ENCODE measurements at places on chromosomes 2 and 18.
A peak's percentile ranks its signal among the peaks of the same experiment; 100 is the strongest.

DNA sequence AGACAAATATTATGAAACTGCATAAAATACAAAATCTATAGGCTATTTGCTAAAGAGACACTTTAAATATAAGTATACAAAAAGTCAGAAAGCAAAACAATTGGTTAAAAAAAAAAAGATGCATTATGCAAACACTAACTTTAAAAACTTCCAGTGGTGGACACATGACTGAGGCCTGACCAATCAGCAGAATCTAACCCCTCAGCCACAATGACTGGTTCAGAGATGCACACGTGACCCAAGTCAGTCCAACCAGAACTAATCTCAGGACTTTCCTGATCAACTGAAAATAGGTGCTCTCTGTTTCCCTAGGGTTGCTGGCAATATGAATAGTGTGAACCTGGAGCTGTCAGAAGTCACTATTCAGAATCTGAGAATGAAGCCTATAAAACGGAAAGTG is 22.7 kb downstream of the DNER start:
- no peak for DNase-seq

DNA sequence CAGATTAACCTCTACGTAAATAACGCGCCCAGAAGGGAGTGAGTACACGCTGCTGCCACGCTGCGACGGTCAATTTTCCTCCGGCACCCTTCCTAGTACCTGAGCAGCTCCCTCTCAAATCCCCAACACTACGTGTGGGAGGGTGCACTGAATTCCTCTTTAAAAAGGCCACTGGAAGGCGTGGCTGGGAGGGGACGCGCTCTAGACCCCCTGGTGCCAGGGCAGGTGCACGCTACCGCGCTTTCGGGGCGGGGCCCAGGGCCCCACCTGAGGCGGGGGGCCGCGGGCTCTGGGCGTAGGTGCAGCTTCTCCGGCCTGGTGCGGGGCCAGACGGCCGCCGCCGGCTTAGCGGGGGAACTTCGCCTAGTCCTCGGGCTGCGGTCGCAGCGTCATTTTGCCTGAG is 668 bp upstream of the ANKRD12 start:
- DNase-seq: no peak

- DNase-seq: no peak
Observed at GRCh38 chr2:106097038-106098000, 96.8 kb downstream of the UXS1 start.

DNA sequence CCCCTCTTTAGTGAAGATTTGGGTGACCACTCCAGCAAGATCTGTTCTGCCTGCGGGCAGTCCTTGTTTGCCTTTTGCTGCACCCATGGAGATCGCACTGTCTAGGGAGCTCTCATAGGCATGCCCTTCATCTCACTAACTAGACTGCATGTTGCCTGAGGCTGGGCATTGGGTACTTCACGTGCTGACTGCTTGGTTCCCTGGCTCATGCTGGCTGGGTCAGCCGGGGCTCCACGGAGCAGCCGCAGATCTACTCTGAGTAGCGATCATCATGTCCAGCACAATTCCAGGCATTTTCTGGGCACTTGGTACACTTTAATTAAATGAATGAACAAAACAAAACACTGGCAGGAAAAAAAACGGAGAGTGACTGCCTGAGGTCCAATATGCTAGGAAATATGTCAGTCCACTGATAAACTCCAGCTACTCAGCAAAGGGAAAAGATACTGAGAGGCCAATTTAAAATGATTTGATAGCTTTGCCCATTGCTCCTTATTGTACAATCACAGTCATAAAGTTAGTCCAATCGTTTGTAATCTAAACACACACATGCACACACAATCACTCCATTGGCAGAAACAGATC is 220.3 kb downstream of the C1D start:
- DNase-seq: no peak

GRCh38 chr18:54119524-54120019 is 104.9 kb downstream of the MBD2 start:
- no peak for DNase-seq

DNA sequence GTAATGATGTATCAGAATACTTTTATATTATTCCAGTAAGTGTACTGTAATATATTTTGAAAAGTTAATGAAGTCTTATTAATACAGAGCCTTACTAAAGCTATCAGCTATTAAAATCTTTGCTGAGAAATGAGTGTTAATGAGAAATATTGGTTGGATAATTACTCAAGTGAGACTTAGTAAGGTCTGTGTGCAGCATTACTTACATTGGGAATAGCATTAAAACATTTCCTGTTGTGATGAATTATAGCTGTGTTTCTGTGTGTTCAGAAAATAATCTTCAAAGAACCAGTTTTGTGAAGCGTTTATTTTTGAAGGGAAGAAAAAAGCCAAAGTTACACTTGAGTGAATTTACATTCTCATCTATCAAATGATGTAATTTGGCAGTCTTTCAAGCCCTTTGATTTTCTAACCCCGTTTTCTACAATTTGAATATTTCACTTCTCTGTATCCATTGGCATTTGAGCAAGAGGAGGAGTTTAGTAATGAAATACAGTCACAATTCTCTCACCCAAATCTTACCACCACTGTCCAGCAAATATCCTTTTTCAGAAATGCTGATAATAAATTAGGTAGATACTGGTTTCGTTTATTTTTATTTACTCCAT is 123.5 kb upstream of the BOD1L2 start:
- no peak for DNase-seq

GRCh38 chr2:73172963-73173362 is 29.4 kb upstream of the NOTO start:
- peak; percentile 66 for DNase-seq

DNA sequence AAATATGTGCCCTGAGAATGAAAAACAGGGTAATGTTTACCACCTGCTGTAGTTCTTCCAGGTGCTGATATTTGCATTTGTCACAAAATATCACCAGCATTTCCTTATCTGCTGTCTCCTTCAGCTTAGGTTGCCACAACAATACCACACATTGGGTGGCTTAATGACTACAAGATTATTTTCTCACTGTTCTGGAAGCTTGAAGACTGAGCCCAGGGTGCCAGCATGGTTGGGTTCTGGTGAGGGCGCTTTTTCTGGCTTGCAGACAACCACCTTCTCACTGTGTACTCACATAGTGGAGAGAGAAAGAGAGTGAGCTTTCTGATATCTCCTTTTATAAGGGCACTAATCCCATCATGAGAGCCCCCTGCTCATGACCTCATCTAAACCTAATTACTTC is 407.5 kb upstream of the RGPD4 start:
- DNase-seq: no peak

GRCh38 chr2:46495231-46496030 is 16.1 kb downstream of the TMEM247 start:
- DNase-seq: no peak

DNA sequence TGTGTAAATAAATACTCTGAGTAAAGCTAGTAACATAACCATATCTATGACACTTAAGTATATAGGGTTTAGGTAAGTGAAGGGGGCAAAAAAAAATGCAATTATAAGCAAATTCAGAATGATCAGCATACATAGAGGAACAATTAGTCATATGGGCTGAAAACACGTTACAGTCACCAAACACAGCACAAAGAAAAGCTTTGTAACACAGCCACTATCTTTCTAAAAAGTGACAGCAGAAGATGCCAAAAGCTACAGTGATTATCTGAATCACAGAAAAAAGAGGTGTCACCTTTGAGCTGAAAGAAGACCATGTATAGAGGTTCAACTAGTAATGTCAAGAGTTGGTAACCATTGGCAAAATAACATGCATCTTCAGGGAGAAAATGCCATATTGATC is 115.5 kb downstream of the ERBB4 start:
- no peak for DNase-seq

DNA sequence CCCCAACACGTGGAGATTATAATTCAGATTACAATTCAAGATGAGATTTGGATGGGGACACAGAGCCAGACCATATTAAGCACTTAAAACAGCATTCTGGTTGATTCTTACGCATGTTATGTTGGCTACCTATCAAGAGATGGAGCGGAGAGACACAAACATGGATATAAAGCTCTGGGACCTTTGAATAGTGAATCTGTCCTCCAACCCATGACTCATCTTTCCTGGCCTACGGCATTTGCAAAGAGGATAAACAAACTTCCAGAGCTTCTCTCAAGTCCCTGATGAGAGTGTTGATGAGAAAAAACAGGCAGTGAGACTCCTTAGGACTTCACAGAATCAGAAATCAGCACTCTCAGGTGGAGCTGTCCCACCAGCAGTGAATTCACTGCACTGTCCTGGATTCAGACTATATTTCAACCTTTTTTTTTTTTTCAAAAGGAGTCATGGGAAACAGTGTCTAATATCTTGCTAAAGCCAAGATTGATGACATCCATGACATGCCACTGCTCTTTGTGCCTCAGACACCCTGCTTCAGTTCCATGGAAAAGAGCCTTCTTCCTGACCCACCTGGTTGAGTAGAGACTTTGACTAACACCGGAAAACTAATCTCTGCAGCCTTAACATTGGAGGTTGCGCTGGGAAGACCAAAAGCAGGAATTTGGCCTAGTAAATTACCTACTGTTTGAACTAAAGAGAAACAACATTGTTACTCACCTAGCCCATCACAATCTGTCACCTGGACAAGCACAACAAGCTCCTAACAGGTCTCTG is 62.1 kb upstream of the NPAS2 start:
- DNase-seq: no peak

DNA sequence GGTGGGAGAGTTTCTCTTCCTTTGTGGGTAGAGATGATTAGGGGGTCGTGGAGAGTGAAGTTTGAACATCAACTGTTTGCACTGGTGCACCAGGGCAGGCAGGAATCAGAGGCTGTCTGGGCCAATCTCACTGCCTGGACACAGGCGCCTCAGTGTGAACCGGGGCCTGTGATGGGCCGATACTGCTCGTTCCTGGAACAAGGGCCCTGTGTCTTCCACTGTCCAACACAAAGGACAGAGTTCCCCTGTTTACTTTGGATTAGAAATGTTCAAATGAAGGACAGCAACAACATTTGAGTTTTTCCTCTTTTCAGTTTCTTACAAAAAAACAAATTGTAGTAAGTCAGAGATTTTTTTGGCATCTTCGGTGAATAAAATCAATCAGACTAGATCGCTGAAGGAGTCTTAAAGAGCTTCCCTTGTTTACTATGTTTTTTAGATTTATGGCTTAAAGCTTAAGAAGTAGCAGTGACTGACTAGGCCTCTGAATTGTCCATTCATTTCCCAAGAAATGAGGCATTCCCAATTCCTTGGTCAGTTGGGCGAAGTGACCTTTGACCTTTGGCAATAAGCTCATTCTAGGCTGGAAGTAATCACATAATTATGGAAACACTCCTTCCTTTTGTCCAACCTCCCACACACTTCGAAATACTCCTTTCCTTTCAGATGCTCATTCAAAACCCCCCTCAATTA is 11.6 kb upstream of the TGFA start:
- DNase-seq: no peak

DNA sequence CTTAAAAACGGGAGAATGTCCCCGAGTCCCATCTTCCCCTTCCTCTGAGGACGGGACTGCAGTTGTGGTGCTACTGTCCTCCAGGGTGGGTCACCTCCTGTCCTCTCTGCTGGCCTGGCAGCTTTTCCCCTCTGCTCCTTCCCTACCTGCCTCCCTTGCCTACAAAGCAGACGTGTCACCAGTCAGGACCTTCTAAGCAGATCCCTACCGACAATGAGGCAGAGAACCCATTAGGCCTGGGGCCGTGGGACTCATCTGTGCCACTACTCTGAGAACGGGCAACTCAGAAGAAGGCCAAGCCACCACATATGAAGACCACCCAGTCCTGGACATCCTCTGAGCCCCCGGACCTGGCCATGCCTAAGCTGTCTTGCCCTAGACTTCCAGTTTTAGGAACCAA is 103.0 kb upstream of the TEX51 start:
- no peak for DNase-seq

- no peak for DNase-seq
Observed at GRCh38 chr2:111617299-111618225, 266.4 kb downstream of the ANAPC1 start.

DNA sequence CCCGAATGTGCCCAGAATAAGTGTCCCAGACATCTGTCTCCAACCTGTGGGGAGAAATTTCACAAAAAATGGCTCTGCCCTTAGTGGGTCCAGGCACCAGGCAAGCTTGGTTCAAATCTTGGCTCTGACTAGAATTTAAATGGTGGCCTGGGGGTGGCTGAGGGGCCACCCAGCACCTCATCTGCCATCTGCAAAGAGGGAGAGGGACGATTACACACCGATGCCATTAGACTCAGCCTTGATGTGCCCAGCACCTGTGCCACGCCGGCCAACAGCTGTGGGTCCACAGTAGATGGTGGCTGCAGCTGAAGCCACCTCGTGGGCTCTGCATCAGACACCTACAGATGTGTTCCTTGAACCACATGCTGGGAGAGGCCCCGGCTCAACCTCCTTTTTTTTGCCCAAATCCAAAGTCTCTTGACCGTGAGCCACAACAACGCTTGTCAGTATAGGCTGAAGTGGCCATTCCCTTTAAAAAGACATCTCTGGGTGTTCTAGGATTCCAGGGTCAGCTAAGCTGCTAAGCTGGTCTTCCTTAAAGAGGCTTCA is 222.0 kb upstream of the RAB6C start:
- DNase-seq: no peak

DNA sequence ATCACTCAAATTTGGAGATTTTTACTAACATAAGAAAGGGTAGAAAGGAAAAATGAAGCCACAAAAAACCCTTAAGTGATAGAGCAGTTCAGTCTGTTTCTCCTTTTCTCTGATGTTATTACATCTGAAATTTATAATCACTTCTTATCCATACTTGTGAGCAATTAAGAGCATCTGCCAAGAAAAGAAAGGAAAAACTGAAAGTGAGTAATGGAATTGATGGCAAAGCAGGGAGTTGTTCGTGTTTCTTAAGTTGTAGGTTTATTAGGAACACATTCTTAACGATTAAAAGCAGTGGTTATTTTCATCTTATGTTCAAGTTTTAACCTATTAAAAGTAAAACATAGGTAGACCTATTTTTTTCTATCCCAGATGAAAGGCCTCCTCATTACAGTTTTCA is 277.7 kb downstream of the RND3 start:
- DNase-seq: no peak

- DNase-seq: no peak
Observed at GRCh38 chr2:144084114-144084661, 435.7 kb downstream of the ZEB2 start.

- no peak for DNase-seq
Observed at GRCh38 chr2:8137801-8138200, 544.1 kb upstream of the ID2 start.

DNA sequence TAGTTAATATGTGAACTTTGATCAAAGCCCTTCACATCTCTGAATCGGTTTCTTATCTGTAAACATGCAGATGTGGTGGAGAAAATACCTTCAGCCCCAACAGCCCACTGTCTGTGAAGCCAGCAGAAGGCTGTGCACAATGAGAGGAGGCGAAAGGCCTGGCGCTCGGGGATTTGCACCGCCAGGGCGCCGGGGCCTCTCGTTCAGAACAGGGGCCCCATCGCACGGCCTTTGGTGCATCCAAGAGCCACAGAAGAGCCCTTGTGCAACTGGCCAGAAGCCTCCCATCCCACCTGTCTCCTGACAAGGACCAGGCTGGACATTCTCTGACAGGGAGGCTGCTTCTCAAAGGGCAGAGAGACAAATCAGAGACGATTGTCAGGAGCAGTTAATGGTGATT is 407.2 kb upstream of the MYT1L start:
- DNase-seq: no peak

GRCh38 chr2:26792720-26793119 is 6.9 kb downstream of the CENPA start:
- no peak for DNase-seq
